HFFc6 (cell line): ENCODE measurements at places on chromosomes 7 and 10. TPM values are rescaled to one million over a fixed set of nuclear protein-coding genes. Genes with fewer than 3 reads are reported as not detected.

ZNF479 gene
- not detected in 3 replicates for total RNA-seq

DHTKD1 gene
- total RNA-seq = 9.5 to 12.7 TPM (median 12.5 TPM) in 3 replicates

LRWD1 gene
- 21.3 to 28.5 TPM (median 24.0 TPM) in 3 replicates for total RNA-seq

ELFN1 gene
- total RNA-seq = 1.5 to 3.0 TPM (median 2.7 TPM) in 3 replicates

OPN4 gene
- total RNA-seq = not detected in 3 replicates

PMPCB gene
- total RNA-seq = 50.2 to 53.7 TPM (median 53.6 TPM) in 3 replicates

ADAMTS14 gene
- 0.03 to 0.08 TPM (median 0.06 TPM) in 3 replicates for total RNA-seq

GIMAP5 gene
- not detected in 3 replicates for total RNA-seq

CCDC6 gene
- total RNA-seq = 31.6 to 37.1 TPM (median 33.0 TPM) in 3 replicates

CRYGN gene
- not detected in 3 replicates for total RNA-seq

MUC3A gene
- total RNA-seq = not detected in 3 replicates

- no peak for DNase-seq
Measured at GRCh38 chr7:110311556-110311955, 779.4 kb upstream of the LRRN3 start.

GRCh38 chr10:131310142-131310541, 1.4 kb downstream of the TCERG1L start:
- no peak for DNase-seq

DNA sequence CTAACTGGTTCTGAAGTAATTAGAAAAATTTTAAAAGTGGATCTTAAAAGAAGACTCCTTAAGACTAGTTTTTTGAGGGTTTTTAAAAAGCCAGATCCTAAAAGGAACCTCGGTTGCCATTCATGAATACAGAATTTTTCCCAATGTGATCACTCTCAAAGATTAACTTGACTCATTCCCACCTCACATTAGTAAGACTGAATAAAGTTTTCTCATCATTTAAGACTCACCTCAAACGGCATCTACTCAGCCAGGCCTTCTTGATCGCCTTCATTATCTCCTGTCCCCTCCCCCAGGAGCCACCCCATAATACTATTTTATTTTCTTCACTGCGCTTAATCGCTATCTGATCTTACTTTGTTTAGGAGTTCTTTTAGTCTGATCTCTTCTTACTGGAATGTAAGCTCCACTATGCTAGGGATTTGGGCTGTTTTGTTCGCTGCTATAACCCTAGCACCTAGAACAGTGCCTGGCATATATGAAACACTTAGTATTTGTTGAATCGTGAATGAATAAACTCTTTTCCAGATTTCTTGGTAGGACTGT, 55.9 kb upstream of the PCGF5 start:
- no peak for DNase-seq

DNA sequence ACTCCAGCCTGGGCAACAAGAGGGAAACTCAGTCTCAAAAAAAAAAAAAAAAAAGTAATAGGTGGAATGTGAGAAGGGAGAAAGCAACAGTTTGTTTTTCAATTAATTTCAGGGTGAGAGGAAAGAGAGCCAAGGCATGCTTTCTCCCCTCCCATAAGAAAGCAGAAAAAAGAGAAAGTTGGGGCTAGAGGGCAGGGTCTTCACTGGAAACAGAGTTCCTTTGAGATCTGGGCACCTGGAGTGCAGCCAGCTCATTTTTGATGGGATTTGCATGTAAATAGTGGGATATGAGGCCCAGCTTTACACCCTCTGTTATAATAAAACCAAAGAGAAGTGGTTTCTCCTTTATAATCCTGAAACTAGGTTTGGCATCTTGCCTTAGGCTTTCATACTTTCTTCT, 13.8 kb upstream of the STOX1 start:
- no peak for DNase-seq

DNA sequence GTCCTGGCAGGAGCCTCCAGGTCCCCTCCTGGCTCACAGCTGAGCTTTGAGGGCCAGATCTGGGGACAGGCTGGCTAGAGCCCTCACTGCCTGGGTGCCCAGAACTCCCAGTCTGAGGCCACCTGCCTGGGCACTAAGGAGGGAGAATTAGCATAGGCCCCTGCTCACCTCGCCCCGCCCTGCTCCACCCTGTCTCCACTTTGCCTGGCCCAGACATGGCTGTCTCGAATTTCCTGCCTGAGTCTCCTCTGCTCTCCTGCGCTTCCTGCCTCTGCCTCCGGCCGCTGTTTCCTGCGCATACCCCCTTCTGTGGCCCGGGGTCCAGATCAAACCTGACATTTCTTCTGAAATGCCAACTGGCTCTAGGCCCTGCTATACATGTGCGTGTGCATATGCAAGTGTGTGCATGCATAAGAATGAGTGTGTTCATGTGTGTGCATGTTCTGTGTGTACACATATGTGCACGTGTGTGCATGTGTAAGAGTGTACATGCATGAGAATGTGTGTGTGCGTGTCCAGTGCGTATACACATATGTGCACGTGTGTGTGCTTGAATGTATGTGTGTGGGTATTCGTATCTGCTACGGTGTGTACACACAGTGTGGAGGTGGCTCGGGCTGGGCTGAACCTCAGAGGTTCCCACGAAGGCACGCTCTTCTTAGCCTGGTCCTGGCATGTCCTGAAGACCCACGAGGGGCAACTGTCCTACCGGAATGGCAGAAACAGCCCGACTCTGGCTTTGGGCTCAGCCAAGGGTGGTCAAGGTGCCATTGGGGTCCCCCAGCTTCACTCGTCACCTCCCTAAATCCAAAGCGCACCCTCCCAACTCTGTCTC, 64.9 kb downstream of the MYL10 start:
- no peak for DNase-seq

DNA sequence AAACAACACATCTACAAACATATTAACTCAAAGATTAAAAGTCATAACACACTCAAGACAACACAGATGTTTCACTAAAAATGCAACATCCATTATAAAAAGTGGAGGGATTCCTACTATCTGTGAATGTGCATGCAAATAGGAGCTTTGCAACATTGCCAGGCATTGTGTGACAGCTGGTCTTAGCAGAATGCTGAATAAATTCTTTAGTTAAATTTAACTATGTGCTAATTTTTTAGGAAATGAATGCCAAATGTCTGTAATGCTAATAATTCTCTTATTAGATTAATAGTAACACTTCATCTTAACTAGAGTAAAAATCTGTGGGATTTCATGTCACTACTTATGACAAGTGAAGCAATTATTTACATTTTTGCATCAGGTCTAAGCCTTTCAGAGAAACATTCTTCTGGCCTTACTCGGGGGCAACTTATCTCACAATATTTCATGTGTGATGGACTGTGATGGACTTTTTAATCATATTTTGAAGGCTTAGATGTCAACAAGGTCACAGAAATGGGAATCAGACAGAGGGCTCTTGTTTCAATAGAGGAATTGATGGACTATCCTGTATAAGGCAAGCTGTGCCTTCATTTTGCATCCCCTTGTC, 524.6 kb upstream of the KCND2 start:
- no peak for DNase-seq

- peak; percentile 50 for DNase-seq
Measured at GRCh38 chr7:140674899-140675701, 2.4 kb downstream of the ADCK2 start.

GRCh38 chr7:93115796-93116195, 2.0 kb downstream of the SAMD9 start:
- peak; percentile 62 for DNase-seq

- DNase-seq = no peak
Measured at GRCh38 chr10:88920198-88920597, 32.4 kb downstream of the ACTA2 start.

- DNase-seq = no peak
Measured at GRCh38 chr7:41742401-41743020, 39.6 kb upstream of the INHBA start.

GRCh38 chr7:27202018-27202861, 2.3 kb upstream of the HOXA13 start:
- DNase-seq = no peak

- DNase-seq = peak; percentile 24
Measured at GRCh38 chr10:73218431-73219191, 28.4 kb downstream of the DNAJC9 start.

DNA sequence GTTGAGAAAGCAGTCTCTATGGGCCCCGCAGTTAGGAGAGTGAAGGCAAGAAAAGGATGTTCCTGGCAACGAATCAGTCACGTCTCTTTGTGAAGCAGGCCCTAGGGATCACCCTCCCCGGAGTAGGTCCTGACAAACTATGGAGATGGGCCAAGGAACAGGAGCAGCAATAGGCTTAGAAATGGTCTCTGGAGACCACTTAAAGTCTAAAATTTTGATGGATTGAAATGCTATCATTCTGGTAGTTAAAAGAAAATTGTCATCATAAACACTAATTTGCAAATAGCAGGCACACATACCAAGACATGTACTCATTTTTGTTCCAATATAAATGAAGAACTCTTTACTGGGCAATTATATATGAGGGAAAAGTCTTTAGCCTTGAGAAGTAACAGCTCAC, 123.5 kb downstream of the ITGB8 start:
- no peak for DNase-seq

GRCh38 chr7:30225863-30226613, 58.4 kb upstream of the ZNRF2 start:
- no peak for DNase-seq

DNA sequence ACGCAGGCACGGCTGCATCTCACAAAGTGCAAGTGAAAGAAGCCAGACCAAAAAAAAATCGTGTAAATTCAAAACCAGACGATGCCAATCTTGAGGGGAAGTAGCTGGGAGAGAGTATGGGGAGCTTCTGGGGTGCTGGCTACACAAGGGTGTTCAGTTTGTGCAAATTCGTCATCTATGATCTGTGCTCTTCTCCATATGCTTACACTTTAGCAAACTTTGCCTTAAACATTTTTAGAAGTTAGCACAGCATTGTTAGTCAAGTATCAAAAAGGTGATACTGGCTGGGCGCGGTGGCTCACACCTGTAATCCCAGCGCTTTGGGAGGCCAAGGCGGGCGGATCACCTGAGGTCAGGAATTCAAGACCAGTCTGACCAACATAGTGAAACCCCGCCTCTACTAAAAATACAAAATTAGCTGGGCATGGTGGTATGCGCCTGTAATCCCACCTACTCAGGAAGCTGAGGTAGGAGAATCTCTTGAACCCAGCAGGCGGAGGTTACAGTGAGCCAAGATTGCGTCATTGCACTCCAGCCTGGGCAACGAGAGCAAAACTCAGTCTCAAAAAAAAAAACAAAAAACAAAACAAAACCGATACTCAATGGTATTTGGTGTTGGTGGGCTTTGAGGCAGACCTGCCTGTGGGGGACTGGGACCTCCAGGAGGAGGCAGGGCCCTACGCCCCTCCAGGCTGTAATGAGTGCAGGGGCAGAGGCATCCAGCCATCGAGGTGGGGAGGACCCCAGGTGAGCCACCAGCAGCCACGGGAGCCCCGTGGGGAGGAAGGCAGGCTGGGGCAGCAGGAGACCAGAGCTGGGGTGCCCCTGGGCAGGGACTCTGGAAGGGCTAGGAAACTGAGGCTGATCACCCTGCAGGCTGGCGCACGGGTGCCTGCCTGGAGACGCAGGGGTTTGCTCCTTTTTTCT, 150.0 kb downstream of the PRKAG2 start:
- DNase-seq = no peak

DNA sequence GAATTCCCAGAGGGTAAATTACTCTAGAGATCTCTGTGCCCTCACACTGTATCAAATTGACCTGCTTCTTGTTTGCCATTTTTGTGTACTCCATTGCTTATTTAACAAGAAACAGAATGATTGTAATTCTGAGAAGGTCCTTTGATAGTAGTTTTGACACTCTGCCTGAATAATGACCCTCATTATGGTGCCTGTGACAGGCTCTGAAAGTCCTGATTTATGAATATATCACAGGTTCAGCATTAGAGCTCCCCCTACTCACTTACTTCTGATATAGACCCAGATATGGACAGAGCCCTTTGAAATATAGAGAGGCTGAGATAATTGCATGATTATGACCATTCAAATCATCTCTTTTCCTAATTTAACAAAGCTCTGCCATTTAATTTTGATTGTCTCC, 465.2 kb downstream of the MDFIC start:
- no peak for DNase-seq

DNA sequence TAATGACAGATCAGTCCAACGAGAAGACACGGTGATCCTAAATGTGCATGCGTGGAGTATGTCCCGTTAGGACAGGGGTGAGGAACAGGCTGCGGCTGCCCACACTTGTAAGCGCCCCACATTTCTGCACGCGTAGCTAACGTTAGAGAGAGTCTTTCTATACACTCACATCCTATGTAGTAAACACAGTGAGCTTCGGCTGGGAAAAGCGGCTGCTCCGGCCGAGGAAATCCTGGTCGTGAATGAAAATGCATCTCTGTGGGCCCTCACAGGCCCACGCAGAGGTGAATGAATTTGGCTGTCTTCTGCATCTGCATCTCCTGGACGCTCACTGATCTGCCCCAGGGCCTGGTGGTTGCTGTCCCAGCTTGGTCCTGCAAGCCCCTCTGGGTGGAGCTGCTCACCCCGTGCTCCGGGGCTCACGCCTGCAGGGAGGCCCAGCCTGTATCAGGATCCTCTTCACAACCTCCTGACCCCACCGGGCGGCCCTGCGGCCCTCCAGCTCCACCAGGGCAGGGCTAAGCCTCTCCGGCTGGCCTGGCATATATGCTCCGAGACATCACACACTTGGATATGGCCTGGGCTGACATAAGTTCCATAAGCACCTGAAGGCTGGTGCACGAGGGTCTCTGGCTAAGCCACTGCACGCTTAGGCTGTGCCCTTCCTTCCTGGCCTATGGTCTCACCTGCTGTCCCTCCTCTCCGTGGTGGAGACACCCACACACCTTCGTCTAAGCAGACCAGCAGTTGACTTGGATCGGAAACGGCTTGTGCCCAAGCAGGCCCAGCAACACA, 117.9 kb upstream of the DIP2C start:
- no peak for DNase-seq

DNA sequence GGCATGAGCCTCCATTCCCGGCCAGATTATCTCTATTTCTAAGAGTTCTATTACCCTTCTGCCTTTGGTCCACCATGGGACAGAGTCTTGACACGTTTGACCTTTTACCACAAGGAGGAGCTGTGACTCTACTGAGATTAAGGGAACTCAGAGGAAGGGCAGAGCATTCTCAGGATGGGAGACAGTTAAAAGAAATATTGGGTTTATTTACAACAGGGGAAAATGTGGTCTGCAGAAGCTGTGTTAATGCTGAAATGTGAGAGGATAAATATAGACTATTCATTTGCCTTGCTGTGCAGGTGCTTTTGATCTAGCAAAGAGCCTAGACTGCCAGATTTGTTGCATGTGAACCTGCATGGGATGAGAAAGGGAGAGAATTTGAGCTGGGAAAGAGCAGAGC, 45.8 kb upstream of the PRSS58 start:
- no peak for DNase-seq
